ENCODE measurements at places on chromosomes 5 and 9.

GRCh38 chr9:134525841-134526583 lies 115.6 kb upstream of the COL5A1 start:
- DNase-seq, result no peak

DNA sequence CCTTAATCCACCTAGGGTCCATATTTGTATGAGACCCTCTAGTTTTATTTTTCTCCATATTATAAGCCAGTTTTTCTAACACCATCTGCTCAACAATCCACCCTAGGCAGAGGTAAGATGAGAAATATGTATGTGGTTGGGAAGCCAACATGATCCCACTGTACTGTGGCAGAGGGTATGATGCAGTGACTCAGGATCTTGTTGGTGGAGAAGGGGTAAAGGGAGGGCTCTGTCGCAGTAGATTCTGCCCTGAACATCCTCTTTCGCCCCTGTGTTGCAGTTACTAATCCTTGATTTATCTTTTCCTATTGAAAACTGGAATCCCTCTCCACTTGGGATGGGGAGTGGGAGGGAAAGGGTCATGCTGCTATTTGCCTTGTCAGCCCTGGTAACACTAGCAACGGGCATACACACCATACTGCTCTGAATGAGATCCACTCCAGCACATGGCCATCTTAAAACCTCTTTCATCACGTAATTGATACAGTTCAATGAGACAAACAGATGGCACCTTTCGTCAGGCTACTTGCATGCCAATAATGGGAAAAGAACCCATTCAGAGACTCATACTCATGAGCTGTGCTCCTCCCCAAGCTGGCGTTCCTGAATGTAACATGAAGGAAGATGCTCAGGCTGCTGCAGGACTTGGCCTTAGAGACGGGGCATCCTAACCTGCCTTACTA lies 63.0 kb downstream of the ADAMTS12 start:
- no peak for DNase-seq

DNA sequence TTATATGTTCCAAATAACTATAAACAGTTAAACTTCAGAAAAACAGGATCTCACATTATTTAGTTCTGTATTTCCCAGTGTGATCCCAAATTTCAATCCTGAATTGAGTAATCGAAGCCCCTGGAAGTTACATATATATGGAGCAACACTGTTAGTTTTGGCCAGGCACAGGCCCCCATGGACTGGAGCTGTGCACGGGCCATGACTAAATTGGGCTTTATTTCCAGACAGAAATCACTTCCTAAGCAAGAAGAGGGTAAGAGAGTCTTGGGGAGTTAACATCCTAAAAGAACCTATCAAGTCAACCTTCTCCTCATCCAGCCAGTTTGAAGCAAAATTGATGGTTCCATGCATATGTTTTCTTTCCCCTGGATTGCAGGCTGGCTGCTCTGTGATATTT lies 393.0 kb downstream of the TMEM167A start:
- DNase-seq, result no peak

GRCh38 chr5:58406394-58406793 lies 53.5 kb downstream of the PLK2 start:
- DNase-seq, result no peak

DNA sequence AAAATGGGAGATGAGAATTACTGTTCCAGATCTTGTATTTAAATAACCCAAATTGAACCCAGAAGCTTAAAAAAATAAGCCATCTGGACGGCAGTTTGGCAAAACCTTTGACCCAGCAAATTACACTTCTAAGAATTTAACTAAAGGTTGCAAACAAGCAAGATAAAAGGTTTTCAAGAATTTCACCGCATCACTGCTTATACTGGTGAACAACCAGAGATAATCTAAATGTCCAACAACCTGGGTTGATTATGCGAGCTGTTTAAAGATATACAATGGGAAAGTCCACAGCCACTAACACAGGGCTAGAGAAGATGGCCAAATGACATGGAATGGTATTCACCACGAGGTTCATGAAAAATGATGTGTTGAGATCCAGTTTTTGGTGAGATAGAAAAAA lies 149.3 kb downstream of the GNAQ start:
- no peak for DNase-seq

- no peak for DNase-seq
Measured at GRCh38 chr5:136679233-136679632, 313.9 kb upstream of the TRPC7 start.

DNA sequence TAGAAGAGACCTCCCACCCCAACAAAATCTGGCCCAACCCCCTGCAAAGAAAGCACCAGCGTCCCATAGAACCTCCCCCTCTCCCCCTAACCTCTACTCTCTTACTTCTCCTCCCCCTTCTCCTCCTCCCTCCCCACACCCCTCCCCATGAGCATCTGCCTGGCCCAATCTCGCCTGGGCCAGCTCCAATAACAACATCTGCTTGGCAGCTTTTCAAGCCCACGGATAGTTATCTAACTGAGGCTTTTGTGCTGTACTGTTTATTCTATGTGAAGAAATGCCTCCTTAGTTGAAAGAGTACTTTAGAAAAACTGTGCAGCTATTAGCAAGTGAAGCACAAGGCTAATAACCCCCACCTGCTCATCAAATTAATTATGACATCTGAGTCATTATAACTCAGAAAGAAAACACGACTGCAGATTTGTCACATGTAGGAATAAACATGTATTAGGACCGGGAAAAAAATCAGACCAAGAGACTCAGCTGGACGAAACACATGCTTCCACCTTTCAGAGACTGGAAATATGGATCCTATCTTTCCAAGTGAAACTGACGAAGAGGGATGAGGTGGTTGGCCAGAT lies 42.8 kb downstream of the NFIB start:
- DNase-seq, result peak; percentile 77

Measured in NCI-H1694 (cell line).